ENCODE measurements at places on chromosomes 3 and 15.

DNA sequence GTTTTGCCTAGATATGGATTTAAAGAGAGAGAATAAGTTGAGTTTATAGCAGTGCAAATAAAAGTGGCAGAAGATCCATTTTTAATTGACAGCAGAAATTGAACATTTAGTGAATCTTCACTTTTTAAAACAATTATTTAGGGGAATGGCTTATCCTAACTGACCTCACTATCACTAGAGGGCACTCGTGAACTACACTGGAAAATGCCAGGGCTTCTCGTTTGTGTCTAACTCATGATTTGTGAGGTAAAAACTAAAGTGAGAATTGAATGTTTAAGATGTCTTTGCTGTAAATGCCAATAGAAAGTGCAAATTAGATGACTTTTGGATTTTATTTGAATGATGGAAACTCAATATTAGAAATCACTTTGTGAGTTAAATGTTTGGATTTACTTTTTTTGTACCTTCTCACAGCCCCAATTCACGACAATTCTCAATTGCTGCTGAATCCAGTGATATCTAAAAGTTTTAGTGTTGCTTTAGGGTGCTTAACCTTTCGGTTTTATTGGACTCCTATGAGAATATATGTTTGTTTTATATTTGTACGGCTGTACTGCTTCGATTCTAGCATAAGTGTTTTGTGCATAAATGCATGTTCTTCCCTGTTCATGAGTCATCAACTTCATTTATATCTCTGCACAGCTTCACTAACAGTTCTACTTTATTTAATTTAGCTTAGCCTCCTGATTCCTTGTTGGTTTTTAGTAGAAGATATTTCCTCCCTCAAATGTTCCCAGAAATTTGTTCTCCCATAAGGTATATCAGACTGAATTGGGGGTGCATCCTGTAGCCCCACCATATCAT is 462.1 kb downstream of the MFSD1 start:
- DNase-seq, result peak; percentile 28

GRCh38 chr3:147200545-147200944 is 205.8 kb downstream of the ZIC4 start:
- DNase-seq, result no peak

DNA sequence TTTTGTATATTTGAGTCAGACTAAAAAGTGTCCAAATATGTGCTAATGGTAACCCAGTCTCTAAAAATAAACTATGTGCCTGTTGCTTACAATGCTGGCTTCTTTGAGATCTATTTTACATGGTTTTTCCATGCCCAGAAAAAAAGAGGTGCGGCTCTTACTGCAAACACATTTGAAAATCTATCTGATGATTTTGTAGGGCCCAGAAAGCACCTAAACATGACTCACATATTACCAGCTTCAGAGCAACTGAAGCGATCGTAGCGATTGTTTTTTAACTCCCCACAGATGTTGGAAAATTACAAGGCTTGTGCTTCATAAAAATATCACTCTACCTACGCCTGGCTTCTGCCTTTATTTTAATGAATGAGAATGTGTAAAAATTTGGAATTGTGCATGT is 53.5 kb downstream of the SUCNR1 start:
- DNase-seq, result no peak

- no peak for DNase-seq
Measured at GRCh38 chr3:47266709-47267489, 15.7 kb downstream of the KIF9 start.

DNA sequence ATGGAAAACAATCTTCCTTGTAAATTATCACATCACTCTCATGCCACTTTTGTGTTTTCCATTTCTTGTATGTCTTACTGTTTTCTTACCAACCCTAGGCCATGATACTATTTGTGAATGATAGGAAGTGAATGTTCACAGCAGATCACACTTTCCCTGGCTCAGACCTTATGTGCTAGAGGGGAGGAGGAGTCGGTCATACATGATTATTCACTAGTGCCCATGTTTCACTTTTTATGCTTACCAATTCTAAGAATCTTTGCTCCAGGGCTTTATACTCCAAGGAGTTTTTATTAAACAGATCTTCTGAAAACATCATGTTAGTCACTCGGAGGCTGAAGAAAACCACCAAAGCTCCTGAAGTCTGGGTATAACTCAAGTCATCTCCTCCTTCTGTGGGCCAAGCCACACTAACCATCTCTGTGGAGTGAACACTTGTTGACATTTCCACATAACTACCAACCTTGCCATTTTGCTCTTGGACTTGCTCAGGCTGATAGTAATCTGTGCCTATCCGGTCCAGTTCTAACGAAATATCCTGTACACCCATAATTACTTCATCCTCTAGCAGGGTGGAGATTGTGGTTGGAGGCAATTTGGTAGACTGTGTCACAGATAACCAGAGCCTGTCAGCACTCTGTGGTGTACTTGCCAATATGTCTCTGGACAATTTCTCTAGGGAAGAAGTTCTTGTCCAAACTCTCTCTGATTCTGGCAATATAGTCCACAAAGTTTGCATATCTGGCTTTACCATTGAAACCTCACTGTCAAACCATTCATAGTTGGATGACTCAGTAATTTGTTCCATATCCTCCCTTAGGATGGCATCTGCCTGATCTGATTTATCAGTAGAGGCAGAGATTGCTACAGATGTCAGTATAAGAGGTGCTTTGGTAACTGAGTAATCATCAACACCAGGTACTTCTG is 76.8 kb downstream of the IMPG2 start:
- no peak for DNase-seq

GRCh38 chr15:86725628-86726027 is 646.0 kb downstream of the AGBL1 start:
- no peak for DNase-seq

DNA sequence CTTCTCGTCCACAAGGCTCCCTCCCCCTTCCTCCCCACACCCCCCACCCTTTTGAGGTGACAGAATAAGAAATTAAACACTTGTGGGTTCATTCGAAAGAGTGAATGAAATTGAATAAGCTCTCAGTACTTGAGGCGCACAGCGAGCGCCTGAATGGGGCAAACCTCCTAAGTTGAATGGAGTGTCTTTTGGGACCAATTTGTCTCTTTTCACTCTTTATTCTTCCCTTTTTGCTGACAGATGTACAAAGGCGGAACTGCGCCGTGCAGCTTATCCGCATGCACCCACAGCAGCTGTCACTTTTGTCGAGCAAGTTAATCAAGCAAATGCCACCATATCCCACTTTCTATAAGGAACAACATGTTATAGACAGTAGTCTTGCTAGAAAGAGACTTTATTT is 47.9 kb upstream of the FEZF2 start:
- DNase-seq, result no peak
